Fibroblast of the aortic adventitia (primary cell): ENCODE measurements at places on chromosomes 1 and 21.

- no peak for DNase-seq
Observed at GRCh38 chr21:31538816-31539215, 120.7 kb upstream of the SOD1 start.

- no peak for DNase-seq
Observed at GRCh38 chr1:156245451-156246232, 2.2 kb downstream of the PAQR6 start.

DNA sequence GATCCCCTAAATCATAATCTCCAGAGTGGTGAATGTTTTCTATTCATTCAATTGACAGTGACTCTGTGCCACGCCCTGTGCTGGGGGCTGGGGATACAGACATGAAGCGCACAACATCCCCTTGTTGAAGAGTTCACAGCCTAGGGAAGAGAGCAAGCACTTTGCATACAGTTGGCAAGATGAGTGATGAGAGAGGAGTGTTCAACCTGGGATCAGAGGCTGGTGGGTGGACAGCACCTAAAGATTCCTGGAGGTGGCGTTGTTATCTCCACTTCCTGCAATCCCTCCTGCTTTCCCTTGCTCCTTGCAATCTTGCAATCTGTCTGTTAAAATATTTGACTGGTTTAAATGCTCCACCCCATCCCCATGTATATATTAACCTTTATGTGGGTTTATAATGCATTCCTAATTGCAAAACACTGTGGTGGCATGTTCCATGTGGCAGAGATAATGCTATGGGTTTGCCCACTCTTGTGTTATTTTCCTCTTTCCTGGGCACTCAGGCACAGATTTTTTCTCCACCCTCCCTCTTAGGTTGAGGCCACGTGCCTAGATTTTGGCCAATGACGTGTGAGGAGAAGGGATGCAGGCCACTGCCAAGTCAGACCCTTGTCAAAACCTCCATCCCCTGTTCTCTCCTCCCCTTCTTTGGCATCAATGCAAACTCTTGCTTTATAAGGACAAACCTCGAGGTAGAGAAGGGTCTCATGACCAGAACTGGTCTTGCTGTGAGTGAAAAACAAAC is 36.2 kb upstream of the GADD45A start:
- DNase-seq: no peak

- no peak for DNase-seq
Observed at GRCh38 chr1:62301726-62302390, 17.4 kb downstream of the KANK4 start.
